Hepatic stellate cell (primary cell): ENCODE measurements at places on chromosomes 12 and 14.

DNA sequence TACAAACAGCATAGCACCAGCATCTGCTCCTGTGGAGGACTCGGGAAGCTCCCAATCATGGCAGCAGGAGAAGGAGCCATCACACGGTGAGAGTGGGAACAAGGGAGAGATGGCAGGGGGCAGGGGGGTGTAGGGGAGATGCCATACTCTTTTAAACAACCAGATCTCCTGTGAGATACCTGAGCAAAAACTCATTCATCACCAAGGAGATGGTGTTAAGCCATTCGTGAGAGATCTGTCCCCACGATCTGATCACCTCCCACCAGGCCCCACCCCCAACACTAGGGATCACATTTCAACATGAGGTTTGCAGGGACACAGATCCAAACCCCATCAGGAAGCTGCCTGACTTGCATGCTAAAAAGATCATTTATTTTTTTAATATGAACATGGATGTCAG, 499.3 kb downstream of the TMEM132D start:
- no peak for DNase-seq

DNA sequence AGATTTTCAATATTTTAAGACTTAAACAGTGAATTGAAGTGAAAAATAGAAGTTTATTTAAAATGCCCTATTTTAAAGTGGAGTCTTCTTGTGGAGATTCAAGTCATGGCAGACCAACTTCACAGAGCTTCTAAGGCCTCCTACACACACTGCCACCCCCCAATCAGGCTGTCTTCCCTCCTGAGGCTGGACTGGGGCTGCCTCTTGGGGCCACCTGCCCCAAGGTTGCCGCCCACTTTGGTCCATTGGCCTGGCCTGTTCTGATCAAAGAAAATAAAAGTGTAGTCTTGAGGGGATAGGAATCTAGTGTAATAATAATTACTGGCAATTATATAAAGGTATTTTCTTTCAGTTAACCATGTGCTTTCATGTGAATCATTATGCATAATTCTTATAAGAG, 1.3 kb downstream of the GOLT1B start:
- no peak for DNase-seq

GRCh38 chr14:23435543-23436326, at the start of gene MYH7:
TSS of gene MYH7 (minus strand) at chr14:23435660. CDS start at chr14:23433732, 1,928 bp downstream.
- no peak for DNase-seq

DNA sequence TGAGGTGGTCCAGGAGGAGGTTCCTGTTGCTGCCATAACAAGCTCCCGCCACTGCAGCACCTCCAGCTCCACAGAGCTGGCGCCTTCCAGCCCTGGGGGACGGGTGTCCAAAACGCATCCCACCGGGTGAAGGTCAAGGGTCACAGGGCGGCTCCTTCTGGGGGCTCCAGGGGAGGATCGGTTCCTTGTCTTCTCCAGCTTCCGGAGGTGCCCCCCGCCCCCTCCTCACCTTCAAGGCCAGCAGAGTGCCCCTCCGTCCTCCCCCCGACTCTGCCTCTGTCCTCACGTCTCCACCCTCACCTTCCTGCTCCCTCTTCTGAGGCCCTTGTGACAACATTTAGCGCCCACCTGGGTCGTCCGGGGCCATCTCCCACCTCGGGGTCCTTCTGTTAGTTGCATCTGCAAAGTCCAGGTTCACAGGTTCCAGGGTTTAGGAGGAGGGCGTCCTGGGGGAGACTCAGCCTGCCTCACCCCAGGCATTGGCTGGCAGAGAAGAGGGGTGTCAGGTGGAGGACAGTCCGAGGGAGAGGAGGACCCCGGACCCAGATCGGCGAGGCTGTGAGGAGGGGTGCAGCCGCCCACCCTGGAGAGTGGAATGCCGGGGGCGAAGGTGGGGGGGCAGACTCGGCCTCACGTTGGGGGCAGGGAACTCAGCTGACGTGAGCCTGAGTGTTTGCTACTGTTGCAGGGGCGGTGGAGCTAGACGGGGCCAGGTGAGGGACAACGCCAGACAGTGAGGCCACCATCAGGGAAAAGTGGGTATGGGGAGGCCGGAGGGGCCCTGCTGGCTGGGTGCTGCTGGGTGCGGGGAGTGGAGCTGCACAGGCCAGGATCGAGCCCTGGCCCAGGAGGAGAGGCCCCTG, 205.5 kb upstream of the C14orf180 start:
- DNase-seq, result no peak

- DNase-seq, result no peak
These were observed 71.2 kb downstream of the LGMN start for GRCh38 chr14:92677087-92677668.

DNA sequence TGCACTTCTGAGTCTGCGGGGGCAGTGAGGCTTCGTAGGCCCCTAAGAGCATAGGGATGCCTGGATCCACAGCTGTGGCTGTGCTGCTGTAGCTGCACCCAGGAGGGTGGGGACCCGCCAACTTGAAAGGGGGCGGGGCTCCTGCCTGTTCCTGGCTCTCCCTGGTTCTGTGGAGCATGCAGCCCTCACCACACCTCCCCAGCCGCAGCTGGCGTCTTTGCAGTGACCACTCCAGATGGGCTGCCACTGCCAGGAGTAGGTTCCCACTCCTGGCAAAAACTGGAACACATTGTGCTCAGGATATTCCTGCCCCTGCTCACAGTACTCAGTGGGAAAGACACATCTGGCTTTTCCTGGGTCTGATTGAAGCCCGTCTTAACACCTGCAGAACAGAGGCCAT, 35.8 kb downstream of the TIMELESS start:
- DNase-seq, result no peak

DNA sequence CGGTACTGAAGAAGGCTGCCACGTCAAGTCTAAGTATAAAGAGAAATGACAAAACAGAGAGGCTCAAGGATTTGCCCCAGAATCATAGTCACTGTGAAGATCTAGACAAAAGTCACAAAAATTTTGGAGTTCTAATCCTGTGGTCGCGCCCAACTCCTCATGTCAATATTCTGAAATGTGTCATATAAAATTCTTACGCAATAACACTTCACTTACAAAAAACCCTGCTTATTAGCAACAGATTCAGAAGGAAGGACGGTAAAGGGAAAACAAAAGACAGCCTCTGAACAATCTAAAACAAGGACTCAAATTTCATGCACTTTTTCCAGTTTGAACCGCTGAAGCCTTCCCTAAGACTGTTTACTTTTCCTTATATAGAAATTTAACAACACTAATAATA, 94.7 kb downstream of the TSPAN8 start:
- DNase-seq, result no peak

- DNase-seq, result peak; percentile 83
These were observed 52.3 kb downstream of the SOCS2 start for GRCh38 chr12:93624595-93625294.
